ENCODE measurements at places on chromosomes 4 and X.
A peak's percentile ranks its signal among the peaks of the same experiment; 100 is the strongest.

GRCh38 chr4:152780267-152780778, 569 bp downstream of the ARFIP1 start:
- DNase-seq = no peak

- DNase-seq = no peak
Observed at GRCh38 chr4:138330531-138330930, 88.4 kb upstream of the SLC7A11 start.

DNA sequence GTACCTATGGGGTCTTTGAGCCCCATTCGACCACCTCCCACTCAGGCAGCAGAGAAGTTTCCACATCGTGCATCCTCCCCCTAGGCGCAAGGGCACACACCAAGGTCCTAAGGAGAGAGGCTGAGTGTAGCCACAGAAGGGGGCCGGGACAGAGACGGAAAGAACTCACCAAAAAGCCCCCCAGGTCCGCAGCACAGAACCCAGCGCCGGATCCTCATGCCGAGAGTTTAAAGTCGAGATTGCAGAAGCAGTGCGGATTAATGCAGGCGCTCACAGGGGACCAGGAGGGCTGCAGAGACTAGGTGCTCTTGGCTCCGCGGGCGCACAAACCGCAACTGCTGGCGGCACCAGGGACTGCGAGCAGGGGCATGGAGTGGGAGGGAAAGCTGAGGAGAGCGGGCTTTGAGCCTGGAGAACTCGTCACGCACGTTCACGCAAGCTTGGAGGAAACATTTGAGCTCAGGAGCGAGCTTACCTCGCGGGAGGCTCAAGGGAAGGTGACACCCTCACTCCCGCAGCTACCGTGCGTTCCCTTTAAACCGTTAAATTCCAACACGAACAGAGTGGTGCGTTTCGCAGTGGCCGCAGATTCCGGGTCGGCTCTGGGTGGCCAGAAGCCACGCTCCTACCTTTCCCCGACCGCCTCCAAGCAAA, 8.5 kb downstream of the NKX3-2 start:
- DNase-seq = no peak

DNA sequence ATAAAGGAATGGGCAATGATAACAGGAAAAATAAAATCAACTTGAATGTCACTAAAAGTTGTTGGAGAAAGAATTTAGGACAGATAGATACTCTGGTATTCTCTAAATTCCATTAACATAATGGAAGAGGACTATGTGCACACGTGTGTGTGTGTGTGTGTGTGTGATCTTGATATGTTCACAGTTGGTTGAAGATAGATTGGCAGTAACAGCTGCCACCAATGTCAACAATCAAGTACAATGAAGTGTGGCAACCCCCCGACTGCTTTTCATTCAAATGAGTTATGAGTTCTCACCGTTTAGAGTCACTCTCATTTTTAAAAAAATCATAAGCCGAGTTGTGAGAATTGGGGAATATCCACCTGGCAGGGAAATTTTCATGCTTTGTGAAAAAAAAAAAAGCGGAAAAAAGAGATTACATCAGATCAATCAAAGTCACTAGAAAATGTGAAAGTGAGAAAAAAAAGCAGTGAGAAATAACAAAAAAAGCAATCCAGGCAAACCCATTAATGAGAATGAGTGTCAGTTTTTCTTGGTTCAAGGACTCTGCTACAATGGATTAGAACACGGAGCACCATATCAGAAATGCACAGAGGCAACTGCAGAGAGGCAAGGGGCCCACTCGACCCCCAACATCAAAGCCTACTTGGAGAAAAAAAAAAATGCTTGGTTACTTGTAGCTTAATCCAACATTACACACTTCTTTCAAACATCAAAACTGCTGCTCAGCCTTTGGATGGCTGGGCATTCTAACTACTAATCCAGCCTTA, 414.9 kb upstream of the PITX2 start:
- DNase-seq = no peak

- no peak for DNase-seq
Observed at GRCh38 chr4:8850074-8850829, 21.4 kb downstream of the HMX1 start.

GRCh38 chr4:184861047-184861446, 35.3 kb upstream of the ACSL1 start:
- no peak for DNase-seq

DNA sequence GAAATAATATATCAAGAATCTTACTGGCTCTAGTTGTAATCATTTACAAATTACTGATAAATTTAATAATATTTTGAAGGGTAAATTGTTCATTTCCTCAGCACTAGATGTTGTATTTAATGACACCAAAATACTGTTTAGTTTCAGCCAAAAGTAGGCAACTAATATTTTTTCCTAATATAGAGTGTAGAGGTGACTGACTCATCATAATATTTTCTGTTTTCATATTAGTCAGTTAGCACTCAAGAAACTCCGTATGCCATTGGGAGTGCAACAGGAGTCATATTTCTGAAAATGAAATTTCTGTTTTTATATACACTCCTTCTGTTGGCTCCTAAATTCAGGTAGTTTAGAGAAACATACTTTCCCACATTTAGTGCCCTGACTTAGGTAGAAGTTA, 36.6 kb upstream of the PTPN13 start:
- no peak for DNase-seq

- no peak for DNase-seq
Observed at GRCh38 chr4:69713593-69713992, 46.8 kb downstream of the SULT1B1 start.

- DNase-seq = no peak
Observed at GRCh38 chr4:20617678-20618396, 82.4 kb upstream of the PACRGL start.

DNA sequence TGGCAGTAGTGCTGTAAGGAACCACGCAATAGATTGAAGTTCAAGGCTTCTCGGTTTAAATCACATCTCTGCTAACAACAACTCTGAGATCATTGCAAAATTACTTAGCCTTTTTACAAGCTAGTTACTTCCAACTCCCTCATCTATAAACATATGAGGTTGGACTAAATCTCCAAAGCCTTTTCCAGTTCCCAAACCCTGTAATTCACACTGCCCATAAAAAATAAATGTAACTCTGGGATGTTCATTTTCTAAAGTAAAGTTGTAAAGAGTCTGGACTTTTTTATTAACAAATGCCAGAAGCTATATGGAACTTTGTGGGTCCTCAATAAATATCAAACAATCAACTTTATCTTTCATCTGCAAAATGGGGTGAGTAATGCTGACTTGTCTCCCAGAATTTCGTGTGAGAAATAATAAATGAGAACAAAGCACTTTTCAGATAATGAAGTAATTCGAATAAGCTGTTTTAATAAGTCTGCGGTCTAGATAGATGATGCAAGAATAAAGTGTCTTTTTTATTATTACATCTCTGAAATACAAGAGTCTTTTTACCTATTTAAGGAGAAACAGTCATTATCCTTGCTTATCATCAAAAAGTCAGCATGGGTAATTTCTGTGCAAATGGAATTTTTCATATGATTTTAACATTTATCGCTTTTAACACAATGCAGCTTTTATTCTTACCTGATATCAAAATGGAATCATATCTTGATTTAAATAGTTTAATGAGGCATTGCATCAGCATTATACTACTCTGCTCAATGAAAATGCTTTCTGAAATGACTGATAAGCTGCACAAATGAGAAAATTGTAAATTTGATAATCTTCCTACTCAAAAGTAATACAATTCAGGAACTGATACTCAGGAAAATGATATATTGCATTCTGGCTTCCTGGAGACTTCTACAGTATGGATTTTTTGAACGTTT, 252.6 kb downstream of the BANK1 start:
- no peak for DNase-seq

GRCh38 chr4:81491943-81492342, 20.2 kb upstream of the RASGEF1B start:
- DNase-seq = peak; percentile 84

- no peak for DNase-seq
Observed at GRCh38 chr4:71132486-71132885, 139.0 kb downstream of the DCK start.

DNA sequence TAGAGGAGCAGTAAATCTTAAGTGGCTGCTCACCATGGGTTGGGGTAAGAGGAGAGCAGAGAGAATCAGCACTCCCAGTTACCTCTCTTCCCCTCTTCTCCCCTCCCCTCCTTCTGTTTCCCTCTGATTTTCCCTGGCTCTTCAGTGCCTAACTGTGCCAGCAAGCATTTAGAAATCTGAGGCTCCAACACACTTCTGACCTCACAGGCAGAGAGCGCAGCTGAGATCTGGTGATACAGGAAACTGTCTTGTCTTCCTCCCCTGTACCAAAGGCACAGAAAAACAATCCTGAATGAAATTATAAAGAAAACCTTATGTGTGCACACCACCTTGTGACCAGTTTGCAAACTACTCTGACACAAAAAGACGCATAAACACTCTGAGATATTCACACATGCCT, 82.4 kb upstream of the SMIM10 start:
- DNase-seq = peak; percentile 81

DNA sequence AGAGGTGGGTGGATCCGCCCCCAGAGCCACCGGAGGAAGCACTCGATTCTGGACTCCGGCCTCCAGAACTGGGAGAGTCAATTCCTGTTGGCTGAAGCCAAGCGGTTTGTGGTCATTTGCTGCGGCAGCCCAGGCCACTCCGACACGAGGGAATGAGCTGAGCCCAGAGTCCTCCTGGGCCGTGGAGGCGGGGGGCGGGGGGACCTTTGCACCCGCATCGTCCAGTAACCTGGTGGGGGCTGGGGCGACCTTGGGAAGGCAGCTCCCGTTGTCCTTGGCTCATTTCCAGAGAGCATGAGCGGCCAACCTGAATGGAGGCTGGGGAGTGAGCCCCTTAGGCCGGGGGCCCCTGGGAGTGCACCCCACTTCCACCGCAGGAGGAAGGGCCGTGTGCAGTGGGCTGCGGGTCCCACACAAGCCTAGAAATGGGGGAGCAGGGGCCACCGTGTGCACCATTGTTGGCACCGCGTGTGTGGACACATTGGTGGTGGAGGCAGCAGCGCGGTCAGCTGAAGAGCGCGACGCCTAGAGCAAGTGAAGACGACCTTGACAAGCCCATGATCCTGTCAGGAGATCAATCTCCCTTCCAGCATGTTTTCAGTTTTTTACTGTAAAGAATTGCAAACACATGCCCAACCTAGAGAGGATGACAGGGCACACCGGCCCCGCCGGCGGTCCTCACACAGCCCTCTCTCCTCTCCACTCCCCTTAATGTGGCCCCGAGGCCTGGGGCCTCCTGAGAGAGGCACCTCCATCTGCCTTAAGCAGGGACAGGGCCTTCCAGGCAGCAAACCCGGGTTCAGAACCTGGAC, 19.9 kb upstream of the DUSP9 start:
- no peak for DNase-seq

- no peak for DNase-seq
Observed at GRCh38 chr4:184422378-184422777, 52.0 kb downstream of the IRF2 start.

DNA sequence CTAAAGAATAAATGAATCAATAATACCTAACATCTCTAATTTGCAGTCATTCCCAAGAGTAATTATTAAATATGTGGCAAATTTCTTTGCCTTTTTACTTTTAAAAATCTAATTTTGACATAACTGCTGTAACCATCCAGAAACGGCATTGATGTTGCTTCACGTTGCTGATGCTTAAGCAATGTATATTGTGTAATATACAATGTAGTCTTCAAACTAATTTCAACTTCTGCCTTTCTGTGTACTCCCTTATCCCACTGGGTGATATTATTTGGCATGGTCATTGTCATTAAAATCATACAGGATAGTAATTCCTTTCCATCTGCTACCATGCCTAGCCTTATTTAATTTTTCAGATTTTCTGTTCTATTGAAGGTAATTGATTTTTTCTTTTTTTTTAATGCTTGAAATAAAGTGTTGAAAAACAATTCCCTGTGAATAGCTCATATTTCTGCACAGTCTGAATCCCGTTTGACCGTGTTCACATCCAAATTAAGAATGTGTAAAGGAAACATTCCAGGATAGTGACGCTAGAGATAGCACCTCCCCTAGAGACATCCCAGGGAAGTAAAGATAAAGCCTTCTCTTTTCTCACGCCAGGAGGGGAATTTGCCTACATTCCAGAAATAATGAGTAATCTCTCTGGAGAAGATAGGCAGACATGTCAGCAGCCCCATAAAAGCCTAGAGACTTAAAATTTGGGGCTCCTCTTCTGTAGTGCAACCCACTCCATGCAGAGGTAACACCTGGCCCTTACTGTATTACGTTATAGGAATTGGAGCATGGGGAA, 8.6 kb downstream of the FAM200B start:
- no peak for DNase-seq

DNA sequence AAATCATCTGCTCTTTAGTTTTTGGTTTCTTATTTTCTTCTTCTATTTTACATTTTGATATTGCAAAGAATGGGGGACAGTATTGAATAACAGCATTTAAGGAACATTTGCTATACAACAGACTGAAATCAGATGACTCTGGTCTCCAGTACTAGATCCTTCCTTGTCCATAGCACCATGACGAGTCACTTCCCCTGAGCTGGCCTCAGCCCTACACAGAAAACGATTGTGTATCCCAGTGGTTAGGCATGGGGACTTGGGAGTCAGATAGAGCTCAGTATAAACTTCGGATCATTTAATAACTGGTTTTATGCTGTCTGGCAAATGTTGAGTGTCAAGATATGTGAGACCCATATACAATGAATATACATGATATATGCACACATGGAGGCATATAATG, 44.7 kb upstream of the BEX4 start:
- no peak for DNase-seq

DNA sequence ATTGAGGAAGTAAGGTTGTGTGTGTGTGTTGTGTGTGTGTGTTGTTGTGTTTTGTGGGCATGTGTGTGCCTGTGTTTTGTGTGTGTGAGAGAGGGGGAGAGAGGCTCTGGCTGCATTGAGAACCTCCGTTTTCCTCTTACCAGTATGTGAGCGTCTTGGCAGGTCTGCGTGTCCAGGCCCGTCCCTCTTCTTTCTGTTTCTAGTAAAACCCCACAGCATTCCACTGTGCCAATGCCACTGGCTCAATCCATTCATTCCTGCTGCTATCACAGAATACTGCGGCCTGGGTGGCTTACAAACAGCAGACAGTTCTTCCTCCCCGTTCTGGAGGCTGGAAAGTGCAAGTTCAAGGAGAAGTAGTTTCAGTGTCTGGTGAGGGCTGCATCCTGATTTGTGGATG, 15.5 kb upstream of the HTRA3 start:
- DNase-seq = no peak

GRCh38 chr4:55253948-55254593, 92.0 kb upstream of the SRD5A3 start:
- no peak for DNase-seq

GRCh38 chr4:8155048-8155447, 3.6 kb downstream of the ABLIM2 start:
- DNase-seq = no peak

DNA sequence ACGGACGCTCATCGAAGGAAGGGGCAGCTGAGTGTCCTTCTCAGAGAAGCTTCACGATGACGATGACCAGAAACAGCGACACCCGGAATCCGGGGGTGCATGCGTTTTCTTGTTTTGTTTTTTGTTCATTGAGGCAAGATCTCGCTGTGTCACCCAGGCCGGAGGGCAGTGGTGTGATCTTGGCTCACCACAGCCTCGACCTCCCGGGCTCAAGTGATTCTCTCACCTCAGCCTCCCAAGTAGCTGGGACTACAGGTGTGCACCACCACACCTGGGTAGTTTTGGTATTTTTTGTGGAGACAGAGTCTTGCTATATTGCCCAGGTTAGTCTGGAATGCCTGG, 19.8 kb downstream of the DGKQ start:
- no peak for DNase-seq

- no peak for DNase-seq
Observed at GRCh38 chr4:145868637-145869409, 69.8 kb downstream of the ZNF827 start.

GRCh38 chr4:62366939-62367338, 1166.8 kb downstream of the ADGRL3 start:
- DNase-seq = no peak

GRCh38 chr4:1996866-1997611, 11.7 kb downstream of the NELFA start:
- no peak for DNase-seq

GRCh38 chr4:149166365-149166764, 649.3 kb downstream of the IQCM start:
- DNase-seq = no peak
